ENCODE measurements at places on chromosomes 13 and 19.

GRCh38 chr13:87536899-87537298 lies 134.3 kb upstream of the SLITRK5 start:
- DNase-seq, result no peak

DNA sequence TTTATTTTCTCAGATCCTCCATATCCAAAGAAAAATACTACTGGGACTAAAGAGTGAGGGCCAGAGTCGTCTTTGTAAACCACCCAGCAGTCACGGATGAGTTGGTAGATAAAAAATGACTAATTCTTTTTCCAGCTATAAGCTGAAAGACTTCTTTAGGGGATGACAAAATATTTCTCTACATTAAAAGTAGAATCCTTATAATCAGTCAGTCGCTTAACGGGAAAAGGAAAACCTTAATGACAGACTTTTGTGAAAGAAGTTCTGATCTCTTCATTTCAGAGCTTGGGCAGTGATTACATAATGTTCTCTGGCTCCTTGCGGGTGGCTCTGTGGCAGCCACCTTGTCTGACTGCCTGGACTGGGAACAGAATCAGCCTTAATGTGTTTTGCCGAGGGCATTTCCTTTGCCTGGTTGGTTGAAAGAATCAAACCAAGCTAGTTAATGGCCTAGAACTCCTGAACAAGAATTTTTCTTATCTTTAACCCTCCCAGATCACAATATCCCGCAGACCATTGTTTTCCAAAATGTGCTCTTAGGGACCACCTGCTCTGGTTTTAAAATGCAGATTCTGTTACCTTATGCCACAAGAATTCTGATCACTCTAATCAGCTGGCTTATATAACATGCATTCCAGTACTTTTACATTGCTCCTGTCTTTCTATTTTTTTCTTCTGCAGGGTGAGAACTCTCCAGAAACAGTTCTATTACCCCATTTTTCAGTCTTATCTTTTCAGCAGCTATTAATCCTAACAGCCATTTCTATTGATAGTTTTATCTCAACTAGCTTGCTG lies 2.5 kb downstream of the ITM2B start:
- DNase-seq, result no peak

DNA sequence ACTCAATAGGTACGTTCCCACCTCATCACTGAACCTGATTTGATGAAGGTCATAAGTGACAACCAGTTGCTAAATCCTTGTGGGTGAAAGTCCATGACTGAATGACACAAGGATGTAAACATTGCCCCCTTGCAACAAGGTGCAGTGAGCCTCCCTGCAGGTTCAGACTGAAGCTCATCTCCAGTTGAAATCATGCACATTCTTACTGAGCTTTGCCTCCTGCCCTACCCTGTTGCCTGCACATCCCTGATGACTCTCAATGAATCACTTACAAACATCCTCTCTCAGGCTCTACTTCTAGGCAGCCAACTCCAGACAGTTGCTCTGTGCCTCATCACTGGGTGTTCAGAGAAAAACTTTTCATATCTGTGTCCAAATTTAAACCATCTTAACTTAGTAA lies 42.5 kb upstream of the ARGLU1 start:
- DNase-seq, result no peak

- DNase-seq, result no peak
Measured at GRCh38 chr19:1847684-1848398, 442 bp downstream of the REXO1 start.

DNA sequence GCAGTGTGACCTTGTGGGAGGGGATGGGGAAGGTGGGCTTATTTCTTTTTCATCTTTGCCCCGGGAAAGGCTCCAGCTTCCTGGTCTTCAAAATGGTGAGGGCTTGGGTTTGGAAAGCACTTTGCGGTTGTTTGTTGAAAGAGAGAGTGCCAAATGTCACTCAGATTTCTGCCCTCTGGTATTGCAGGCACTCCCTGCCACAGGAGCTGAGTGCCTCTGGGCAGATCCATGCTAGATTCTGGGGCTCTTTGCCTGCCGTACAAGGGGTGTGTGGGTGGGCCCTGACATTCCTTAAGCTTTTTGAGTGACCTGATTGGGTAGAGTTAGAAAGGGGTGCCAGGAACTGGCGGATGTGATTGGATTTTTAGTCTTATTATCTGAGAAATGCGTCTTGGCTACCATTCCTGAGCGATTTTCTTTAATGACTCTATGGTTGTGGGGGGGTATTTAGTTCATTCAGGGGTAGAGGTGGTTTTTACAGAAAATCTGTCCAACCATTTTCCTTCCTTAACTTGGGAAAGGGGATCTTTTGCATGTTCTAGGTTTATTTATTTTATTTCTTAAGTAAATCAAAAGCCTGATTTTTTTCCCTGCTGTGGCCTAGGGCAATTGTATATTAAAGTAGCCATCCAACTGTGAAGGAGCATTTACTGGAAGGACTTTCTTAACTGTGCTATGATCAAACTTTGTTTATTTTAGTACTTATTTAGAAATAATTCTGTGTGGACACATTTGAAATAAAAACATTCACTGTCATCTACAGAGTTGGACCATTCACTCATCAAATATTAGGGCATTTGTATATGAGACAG lies 3.2 kb downstream of the ARHGAP35 start:
- no peak for DNase-seq

- no peak for DNase-seq
Measured at GRCh38 chr19:51002542-51003311, 1.3 kb upstream of the KLK8 start.

- no peak for DNase-seq
Measured at GRCh38 chr19:51803519-51803918, 8.6 kb downstream of the FPR3 start.

DNA sequence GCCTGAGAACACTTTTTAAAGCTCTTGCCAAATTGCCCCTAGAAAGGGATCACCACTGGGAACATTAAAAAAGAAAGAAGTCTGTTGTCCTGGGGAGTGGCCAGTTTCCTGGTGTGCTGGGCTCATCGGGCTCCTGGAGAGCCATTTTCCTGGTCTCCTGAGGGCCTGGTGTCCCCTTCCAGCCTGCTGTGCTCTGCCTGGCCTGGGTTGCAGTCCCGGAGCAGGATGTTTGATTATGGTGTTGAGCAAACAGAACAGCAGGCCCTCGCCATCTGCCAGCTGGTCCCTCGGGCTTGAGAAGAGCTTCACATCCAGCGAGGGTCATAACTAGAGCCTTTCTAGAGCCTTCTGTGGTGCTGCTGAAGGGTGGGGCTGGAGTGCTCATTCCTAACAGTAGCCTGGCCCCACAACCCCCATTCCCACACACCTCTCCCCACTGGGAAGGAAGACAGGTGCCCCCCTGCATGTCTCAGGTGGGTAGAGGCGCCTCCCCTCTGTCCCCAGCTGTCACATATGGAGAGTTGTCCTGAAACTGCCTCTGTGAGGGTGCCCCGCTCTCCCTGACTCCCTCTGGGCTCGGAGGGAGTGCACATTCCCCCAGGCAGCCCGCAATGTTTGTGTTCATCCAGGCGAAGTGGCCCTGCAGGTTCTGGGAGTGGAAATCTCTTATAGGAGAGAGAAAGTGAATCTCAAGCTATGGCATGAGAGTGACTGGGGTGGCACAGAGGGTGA lies 151.1 kb downstream of the SIPA1L3 start:
- DNase-seq, result no peak

DNA sequence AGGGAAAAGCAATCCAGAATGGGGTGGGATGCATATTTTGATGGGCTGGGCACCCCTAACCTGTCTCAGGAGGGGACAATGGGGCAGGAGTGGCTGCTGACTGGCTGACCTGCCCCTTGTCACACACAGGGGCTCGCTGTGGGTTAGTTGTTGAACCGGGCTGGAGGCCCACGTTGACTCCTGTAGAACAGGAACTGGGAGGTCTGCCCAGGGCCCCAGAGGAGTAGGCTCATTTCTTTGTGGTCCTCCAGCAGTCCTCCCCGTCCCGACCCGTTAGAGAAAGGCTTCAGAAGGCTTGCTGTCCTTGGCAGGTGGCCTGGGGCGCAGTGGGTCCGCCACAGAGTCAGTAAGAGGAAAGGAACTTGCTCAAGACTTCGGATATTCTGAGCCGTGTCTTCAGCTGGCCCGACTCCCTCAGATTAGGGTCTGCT lies 70.1 kb downstream of the COL4A1 start:
- no peak for DNase-seq

DNA sequence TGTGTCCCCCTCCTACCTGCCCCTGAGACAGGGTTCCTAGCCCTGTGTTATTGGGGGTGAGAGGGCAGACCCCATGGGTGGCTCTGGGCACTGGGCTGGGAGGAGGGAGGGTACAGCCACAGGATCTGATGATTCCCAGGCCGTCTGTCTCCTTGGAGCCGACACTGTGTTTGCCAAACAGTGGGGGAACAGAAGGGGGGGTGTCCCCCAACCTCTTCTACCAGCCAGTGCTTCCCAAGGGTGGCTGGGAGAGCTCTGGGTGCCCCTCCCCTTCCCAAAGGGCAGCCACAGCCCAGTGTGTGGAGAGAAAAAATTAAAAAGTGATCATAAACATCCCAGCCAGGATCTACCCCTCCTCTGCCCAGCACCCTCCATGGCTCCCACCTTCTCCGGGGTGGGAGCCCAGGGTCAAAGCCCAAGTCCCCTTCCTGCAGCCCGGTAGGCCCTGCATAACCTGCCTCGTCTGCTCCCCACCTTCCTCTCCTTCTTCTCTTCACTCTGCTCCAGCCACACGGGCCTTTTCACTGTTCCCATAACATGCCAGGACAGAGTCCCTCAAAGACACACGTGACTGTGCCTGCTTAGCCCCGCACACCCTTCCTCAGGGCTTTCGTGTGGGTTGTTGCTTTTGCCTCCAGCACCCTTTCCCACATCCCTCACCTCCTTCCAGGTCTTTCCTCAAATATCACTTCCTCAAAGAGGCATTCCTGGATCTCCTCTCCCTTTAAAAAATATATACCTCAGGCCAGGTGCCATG lies 1.4 kb upstream of the PLIN4 start:
- no peak for DNase-seq

GRCh38 chr19:38507551-38508127 lies 74.1 kb downstream of the RYR1 start:
- DNase-seq, result no peak

DNA sequence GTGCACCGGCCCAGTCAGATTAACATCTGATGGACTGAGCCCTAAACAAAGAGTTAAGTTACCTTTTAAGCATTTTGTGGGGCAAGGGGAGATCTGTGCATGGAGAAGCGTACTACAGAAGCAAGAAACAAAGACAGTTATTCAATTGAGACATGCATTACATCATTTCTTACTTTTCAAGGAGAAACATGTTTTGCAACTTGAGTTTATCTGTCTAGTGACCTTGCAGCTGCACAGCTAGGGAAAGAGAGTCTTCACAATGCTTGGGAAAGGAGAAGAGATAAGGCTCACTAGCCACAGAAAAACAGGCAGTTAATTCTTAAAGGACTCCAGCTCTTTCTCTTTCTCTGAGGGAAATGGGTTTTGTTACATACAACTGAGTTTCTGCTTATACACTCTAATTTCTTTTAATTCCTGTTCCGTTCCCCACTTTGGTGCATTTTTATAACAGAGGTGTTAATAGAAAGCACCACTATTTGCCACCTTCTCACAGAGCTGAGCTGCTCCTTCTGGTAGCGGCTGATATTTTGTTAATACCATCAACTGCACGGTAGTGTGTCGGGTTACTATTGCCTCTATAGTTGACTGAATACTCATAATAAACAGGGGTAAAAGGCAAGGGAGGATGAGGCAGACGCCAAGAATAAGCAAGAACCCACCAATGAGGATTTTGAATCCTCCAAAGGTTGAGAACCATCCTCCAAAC lies 55.9 kb downstream of the ZNF431 start:
- no peak for DNase-seq

GRCh38 chr13:111472559-111473460 lies 152.4 kb downstream of the TEX29 start:
- no peak for DNase-seq

- DNase-seq, result no peak
Measured at GRCh38 chr13:45733361-45733760, 31.2 kb downstream of the CBY2 start.

GRCh38 chr13:98842070-98842469 lies 89.6 kb upstream of the SLC15A1 start:
- DNase-seq, result no peak

- no peak for DNase-seq
Measured at GRCh38 chr13:107284173-107284572, 716.2 kb upstream of the ARGLU1 start.

- peak; percentile 18 for DNase-seq
Measured at GRCh38 chr19:38685666-38686529, 38.4 kb downstream of the ACTN4 start.

DNA sequence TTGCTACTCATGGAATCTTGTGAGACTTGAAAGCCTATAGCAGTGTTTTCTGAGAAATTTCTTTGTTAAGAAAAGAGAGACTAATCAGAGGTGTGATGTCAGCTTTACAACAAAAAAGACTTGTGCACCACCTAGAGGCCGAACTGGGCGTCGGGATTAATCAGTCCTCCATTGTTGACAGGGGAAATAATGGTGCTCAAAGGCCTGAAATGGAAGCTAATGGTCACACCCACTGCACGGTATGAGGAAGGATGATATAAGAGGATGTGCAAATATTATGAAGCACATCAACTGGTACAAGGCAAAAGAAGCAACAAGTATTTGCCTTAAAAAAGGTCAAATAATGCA lies 480.2 kb upstream of the MIR17HG start:
- DNase-seq, result no peak

DNA sequence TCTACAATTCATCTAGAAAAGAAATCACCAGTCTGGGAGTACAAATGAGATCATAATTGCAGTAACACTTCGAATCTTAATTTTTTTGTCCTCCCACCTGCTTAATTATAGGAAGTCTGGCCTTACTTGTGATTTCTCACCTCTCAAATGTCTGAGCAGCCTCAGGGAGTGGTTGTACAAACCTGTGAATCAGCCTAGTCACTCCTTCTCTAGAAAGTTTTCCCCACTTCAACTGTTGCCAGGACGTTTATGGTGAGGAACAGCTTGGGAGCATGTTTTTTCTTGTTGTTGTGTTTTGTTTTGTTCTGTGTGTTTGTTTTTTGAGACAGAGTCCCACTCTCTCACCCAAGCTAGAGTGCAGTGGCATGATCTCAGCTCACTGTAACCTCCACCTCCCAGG lies 50.3 kb upstream of the CLDN10 start:
- no peak for DNase-seq

- DNase-seq, result no peak
Measured at GRCh38 chr19:30898353-30899103, 450.7 kb downstream of the TSHZ3 start.

- no peak for DNase-seq
Measured at GRCh38 chr13:105370011-105370650, 1165.3 kb downstream of the EFNB2 start.
